ENCODE measurements at places on chromosomes 16 and 17.
A peak's percentile ranks its signal among the peaks of the same experiment; 100 is the strongest.

- no peak for DNase-seq
These were observed 13.0 kb upstream of the NFATC3 start for GRCh38 chr16:68072038-68072695.

- DNase-seq, result no peak
These were observed 14.9 kb upstream of the C16orf54 start for GRCh38 chr16:29760567-29761279.

GRCh38 chr16:50819706-50820105, 77.8 kb downstream of the CYLD start:
- DNase-seq, result no peak

DNA sequence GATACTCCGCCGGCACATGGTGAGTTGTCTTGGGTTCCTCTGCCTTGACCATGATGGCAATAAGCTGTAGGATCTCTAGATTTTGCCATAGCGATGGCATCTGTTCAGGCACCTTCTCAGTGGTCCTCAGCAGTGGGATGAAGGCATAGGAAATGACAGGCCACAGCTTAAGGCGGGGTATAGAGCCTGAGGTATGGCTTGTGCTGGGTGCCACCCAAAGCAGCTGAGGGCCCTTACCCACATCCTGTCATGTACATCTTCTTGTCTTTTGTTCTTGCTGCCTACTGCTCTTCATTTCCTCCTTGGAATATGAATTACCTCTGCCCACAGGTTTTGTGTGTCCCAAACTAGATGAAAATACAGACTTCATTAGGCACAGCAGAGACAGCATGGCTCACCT, 29.5 kb downstream of the KAT7 start:
- DNase-seq, result no peak

- DNase-seq, result peak; percentile 77
These were observed 118.6 kb downstream of the PRKCA start for GRCh38 chr17:66420961-66421371.

GRCh38 chr16:76490036-76490639, 212.9 kb downstream of the CNTNAP4 start:
- no peak for DNase-seq

DNA sequence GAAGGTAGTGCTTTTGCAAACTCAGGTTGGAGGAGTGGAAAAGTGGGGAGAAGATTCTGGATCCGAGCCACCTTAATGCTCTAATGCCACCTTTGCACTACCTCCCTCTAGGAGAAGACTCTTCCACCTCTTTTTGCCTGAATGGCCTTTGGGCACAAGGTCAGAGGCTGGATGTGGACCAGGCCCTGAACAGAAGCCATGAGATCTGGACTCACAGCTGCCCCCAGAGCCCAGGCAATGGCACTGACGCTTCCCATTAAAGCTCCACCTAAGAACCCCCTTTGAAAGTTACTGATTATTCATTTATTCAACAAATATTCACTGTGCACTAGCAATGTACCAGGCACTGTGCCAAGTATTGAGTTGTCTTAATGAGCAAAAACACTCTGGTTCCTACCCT, 3.2 kb downstream of the SHBG start:
- no peak for DNase-seq

DNA sequence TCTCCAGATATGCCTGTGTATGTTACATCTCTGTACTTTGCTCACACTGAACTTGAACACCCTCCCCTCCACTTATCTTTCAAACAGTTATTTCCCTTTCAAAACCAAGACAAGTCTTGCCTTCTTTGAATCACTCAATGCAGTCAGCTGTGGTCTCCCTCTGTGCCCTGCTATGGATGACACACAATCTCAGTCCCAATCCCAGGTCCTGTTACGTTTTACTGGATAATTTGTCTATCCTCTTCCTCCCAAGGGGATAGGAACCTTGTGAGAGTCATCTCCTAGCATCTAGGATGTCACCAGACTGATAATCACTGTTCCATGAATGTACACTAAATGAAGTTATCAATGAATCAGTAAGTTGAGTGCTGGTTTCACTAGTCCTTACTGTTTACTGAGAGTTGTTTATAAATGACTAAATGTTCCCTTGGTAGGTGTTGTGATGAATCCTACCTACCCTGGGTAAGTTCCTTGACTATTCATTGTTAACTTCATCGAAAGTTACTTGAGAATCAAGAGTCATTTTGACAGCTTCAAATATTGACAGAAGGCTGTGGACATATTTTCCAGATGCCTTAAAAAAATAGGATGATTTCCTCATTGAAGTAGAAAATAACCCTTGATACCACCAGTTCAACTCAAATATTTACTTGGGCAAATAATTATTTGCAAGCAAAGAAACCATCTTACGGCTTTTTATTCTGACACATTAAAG, 244.9 kb downstream of the PRKCA start:
- DNase-seq, result no peak

GRCh38 chr17:6753006-6753445, 2.8 kb upstream of the XAF1 start:
- DNase-seq, result no peak

DNA sequence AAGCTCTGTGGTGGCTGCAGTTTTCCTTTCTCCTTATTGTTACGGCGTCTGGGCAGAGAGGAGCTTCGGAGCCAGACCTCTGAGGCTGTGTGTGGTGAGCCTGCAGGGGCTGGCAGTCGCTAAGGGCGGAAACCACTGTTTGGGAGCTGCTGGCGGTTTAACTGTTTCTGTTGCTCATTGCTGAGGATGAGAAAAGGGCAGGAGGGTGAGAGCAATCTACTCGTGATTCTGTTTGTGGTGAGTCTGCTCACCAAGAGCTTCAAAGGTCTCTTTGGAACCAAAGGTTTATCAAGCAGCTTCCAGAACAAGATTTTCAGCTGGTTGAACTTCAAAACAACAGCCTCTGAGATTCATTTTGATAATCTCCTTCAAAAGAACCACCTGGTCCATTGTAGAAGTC, 143.9 kb downstream of the ANKFN1 start:
- no peak for DNase-seq

GRCh38 chr17:78991906-78992532, 12.3 kb upstream of the LGALS3BP start:
- DNase-seq, result no peak

DNA sequence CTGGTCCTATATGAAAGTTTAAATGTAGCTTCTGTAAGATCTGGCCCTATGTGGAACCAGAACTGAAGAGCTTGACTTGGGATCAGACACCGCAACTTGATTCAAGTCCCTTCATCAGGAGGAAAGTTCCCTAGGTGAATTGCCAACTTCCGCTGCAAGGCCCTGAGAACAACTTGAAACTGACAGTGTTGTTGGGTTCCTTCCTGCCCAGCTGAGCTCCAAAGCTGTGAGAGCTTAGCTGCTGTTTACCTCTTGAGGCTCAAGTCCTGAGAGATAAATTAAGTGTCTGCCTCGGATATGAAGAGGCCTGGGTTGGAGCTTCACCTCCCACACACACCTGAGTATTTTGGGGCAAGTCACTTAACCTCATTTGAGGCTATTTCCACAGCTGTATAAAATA, 44.7 kb downstream of the REXO5 start:
- DNase-seq, result no peak

Data from inflammatory macrophage treated with lipopolysaccharide for 1 hour (primary cell).